ENCODE measurements at places on chromosomes 3 and 15. TPM values are rescaled to one million over a fixed set of nuclear protein-coding genes. Genes with fewer than 3 reads are reported as not detected.

GRCh38 chr15:86036243-86036642 lies 43.4 kb upstream of the AGBL1 start:
- no peaks in the 10 kb centered on the region for H3K4me1 ChIP-seq
- no peak for DNase-seq
- H3K27me3 ChIP-seq, result peaks cover 4% of the 10 kb centered on the region

DNA sequence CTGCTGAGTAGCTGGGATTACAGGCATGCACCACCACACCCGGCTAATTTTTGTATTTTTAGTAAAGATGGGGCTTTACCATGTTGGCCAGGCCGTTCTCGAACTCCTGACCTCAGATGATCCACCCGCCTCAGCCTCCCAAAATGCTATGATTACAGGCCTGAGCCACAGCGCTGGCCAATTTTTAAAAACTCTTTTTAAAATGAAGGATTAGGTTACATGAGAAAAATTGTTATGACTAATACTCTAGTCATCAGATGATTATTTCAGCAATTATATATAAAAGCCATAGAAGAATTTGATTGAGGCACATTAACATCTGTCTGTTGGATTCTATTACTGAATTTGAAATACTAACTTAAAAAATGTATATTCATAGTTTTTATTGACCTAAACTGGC lies 134.1 kb upstream of the MNS1 start:
- no peak overlapping the region for H3K4me3 ChIP-seq
- no peak overlapping the region for H3K27ac ChIP-seq
- H3K27me3 ChIP-seq, result peaks cover 4% of the 10 kb centered on the region
- no peaks in the 10 kb centered on the region for H3K36me3 ChIP-seq
- H3K4me1 ChIP-seq, result no peaks in the 10 kb centered on the region

The GOLGA8G gene
- polyA plus RNA-seq, result not detected

The SUSD5 gene
- not detected for polyA plus RNA-seq
